ENCODE measurements at places on chromosomes 7 and 10.

GRCh38 chr10:78997635-78998618, 70.8 kb upstream of the ZMIZ1 start:
- no peak for DNase-seq

DNA sequence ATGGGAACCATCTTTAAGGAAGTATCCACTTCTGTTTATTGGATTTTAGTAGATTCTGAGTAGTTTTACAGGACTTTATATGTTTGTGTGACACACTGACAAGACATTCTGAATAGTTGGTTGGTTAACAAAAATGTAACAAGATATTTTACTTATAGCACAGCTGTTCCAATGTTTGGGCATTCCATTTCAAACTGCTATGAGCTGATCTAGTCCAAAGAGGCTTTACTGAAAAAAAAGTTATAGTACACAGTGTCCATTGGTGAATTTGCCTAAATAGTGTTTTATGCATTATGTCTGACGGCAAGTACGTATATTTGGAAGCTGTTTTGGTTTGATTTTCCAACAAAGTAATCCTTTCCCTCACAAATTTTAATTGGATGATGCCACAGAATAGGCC, 99.1 kb downstream of the SAMD9 start:
- DNase-seq: no peak

DNA sequence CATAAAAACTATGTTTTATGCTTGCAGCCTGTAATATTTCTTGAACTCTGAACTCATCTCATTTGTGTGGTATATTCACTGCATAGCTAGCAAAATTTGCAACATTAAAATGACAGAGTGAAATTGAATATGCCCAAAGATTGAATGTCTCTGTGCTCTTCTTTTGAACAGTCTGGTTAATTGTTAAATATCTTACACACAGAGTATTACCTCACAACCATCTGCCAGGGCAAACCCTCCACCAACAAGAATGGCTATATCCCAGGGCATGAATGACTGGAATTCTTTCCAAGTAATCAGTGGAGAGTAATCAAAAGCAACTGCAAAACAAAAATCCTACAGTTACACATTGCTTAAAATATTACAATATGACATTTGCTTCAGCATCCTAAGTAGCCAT, 76.9 kb downstream of the SLC13A1 start:
- no peak for DNase-seq

- no peak for DNase-seq
Observed at GRCh38 chr10:70761031-70761601, 24.1 kb downstream of the TBATA start.

All from NCI-H1105 (cell line).